Stimulated activated CD8-positive, alpha-beta memory T cell treated with anti-CD3 and anti-CD28 coated beads, Interleukin-4, amount 100 ng/mL, for 1 hour (primary cell): ENCODE measurements at places on chromosomes 11 and 22.

- DNase-seq: no peak
Measured at GRCh38 chr11:101401245-101401644, 182.6 kb downstream of the TRPC6 start.

DNA sequence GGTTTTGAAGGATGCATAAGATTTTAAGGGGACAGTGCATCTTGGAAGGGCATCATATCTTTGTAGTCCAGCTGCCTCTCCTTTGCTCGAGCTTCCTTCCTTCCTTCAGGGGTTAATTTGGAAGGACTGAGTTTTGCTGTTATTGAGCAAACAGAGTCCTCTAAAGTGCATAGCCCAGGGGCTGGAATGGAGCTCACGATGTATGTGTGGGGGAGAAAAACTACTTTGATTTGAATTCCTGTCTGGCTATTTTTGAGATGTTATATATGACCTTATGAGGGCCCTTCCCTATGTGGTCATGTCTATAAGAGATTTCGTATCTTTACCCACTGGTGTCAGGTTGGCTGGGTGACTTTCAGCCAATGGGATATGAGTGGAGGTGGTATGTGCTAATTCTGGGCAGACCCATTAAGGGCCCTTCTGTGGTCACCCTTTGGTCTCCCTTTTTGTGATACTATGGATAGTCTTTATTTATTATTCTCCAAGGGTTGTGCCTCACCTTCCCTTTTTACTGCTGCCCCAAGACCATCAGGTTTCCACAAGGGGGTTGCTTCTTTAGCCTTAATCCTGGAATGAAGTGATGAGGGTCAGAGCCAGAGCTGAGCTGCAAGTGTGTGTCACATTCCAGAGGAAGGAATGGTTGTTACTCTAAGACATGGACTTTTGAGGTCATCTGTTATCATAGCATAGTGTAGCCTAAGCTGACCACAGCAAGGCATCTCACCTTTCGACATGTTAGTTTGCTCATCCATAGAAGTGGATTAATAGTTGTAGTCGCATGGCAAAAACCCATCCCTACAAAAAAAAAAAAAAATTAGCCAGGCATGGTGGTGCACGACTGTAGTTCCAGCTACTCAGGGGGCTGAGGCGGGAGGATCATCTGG is 54.6 kb downstream of the LRRC74B start:
- DNase-seq: no peak

- DNase-seq: no peak
Measured at GRCh38 chr11:76152741-76153570, 53.3 kb downstream of the WNT11 start.

GRCh38 chr22:36180038-36180880 is 19.7 kb upstream of the APOL3 start:
- peak; percentile 84 for DNase-seq

DNA sequence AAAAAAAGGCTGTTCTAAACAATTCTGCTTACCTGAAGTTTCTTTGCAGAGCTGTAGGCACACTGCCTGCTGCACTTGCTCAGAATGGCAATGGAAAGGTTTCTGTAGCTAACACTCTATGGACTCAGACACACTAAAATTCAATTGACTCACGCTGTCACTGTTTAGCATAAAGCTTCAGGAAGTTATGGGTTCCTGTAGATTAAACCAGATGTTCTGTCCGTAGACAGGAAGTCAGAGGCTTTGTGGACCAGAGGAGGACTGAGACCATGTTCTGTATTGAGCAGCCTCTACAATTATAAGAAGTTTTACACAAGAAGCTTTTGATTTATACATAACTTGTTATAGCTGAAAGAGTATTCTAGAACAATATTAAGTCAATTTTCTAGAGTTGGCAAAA is 70.4 kb downstream of the GLYATL1 start:
- no peak for DNase-seq

- no peak for DNase-seq
Measured at GRCh38 chr11:106917973-106918372, 100.3 kb downstream of the GUCY1A2 start.

- no peak for DNase-seq
Measured at GRCh38 chr22:30204742-30205111, 41.8 kb downstream of the LIF start.

GRCh38 chr11:89065066-89065465 is 716 bp downstream of the GRM5 start:
- no peak for DNase-seq

GRCh38 chr11:68766786-68767185 is 15.5 kb upstream of the TESMIN start:
- DNase-seq: no peak

DNA sequence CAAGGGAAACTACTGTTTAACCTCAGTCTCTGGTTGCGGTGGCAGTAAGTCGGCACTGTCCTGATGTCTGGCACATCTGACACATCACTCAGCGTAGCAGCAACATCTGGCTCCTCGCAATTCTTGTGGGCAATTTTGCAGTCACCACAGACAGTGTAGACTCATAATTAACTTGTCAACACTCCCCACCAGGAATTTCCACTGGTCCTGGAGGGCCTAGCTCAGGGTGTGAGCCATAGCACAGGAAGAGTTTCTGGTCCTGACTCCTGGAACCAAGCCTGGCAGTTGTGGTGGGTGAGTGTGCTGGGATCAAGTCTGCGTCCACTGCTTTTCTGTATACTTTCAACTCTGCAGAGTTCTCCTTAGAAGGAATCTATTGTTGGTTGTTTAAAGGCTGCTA is 209.7 kb downstream of the SNX19 start:
- DNase-seq: no peak

- DNase-seq: no peak
Measured at GRCh38 chr11:353179-353873, 16.0 kb upstream of the B4GALNT4 start.

DNA sequence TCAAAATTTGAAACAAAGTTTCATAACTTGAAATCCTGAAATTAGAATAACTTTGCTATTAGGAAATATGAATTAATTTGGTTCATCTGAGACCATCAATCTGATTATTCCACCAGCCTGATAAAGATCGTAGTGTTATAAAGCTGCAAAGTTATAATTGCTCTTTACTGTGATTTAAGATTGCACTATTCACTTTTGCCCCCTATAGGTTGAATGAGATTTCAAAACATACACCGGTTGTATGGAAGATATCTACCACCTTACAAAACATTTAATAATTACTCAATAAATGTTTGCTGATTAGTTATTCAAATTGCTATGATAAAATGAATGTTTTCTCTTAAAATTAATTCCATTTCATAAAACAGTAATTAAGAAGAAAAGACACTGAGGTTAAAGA is 26.1 kb downstream of the APIP start:
- no peak for DNase-seq

GRCh38 chr11:134576721-134577171 is 164.7 kb upstream of the B3GAT1 start:
- no peak for DNase-seq

DNA sequence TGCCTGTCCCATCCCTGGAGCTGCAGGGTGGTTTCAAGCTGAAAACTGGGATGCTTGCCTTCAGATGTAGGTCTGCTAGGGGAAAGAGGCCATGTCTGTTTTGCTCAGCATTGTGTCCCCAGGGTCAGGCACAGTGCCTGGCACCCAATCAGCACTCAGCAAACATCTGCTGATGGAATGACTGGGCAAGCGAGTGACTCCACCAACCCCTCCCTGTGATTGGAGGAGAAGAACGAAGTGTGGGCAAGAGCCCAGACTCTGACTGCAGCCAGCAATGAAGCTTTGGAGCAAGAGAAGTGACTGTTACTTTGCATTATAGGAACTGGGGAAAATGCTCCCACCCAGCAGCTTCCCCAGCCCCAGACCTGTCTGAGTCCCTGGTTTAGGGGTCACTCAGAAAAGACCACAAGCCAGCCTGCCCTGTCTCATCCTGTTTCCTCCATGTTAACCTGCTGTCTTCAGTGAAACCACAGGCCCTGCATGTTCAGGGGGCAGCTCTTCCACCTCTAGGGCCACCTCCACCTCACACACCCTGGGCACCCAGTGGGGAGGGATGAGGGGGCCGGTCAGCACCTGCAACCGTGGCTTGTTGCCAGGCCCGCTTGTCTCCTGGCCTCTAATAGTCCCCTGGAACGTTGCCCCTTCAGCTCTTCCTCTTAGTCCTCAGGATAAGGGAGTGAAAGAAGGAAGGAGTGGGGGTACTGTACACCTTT is 147.4 kb downstream of the TRIM29 start:
- DNase-seq: no peak

GRCh38 chr22:46798366-46799350 is 36.2 kb downstream of the TBC1D22A start:
- DNase-seq: peak; percentile 44

- DNase-seq: no peak
Measured at GRCh38 chr11:130216221-130216550, 56.6 kb downstream of the ST14 start.

- DNase-seq: no peak
Measured at GRCh38 chr11:70169127-70169526, 34.0 kb upstream of the FADD start.

DNA sequence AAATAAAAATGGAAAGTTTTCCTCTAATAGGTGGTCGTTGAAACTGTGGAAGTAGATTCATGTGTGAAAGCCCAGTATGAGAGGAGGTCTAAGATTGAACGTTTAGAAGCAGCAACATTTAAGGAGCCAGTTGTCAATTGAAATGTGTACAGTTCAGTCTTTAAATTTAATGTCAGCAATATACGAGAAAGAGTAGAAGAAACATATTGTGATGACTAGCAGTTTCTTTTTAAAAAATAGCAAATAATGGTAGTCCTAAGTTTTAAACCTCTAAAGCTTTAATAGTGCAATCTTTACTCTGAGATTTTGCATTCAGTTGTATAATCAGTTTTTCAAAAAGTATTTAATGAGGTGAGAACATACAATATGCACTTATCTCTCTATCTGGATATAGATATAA is 44.9 kb downstream of the TMEM135 start:
- DNase-seq: no peak

- no peak for DNase-seq
Measured at GRCh38 chr11:103395612-103396011, 286.4 kb downstream of the DYNC2H1 start.

DNA sequence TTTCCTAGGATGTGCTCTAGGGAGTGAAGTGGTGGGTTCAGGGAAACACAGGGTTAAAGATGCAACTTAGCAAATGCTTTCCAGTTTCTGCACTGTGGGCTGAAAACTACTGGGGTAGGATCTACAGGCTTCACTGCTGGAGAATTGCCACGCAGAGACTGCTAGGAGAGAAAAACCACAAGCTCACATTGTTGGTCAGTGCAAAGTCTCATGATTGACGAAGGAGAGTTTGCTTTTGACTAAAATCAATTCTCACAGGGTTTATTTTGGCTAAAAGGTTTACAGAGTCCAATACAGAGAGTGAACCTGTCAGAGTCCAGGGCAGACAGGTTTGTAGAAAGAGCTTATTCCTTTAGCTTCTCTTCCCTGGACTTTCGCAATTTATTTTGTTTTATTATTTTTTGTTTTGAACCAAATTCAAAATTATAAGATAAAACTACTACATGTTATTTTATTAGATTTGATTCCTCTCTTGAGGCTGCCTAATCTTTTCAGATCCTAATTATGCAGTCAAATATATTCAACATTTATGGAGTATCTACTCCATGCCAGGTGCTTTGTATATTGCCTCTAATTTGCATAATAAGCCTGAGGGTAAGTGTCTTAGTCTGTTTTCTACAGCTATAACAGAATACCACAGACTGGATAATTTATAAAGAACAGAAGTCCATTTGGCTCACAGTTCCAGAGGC is 64.7 kb downstream of the MTNR1B start:
- DNase-seq: no peak

- DNase-seq: no peak
Measured at GRCh38 chr11:110376711-110377324, 52.9 kb upstream of the FDX1 start.

DNA sequence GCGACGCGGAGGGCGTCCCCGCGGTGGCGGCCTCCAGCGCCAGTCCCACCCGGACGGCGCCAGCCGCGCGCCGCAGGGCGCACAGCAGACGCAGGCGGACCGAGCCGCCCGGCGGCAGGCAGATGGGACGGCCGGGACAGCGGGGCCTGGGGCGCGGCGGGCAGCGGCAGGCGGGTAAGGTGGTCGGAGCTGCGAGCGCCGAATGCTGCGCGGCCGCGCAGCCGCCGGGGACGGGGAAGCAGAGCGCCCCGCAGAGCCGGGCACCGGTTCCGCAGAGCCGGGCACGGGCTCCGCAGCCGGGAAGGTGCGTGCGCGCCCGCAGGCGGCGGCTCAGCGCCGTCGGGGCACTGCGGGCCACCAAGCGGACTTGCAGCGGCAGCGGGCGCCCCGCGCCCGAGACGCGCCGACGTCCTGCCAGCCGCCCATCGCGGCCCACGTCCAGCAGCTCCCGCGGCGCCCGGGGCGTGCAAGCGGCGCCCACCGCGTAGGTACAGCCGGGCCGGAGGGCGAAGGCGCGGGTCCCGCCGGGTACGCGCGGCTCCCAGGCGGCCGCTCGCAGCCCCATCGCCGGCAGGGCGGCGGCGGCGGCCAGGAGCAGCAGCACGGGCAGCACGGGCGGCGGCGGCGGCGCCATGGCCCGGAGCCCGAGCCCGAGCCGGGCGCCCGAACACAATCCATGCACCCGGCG is 739 bp downstream of the CELSR1 start:
- no peak for DNase-seq

- DNase-seq: no peak
Measured at GRCh38 chr11:10490398-10491241, 35.6 kb downstream of the AMPD3 start.

DNA sequence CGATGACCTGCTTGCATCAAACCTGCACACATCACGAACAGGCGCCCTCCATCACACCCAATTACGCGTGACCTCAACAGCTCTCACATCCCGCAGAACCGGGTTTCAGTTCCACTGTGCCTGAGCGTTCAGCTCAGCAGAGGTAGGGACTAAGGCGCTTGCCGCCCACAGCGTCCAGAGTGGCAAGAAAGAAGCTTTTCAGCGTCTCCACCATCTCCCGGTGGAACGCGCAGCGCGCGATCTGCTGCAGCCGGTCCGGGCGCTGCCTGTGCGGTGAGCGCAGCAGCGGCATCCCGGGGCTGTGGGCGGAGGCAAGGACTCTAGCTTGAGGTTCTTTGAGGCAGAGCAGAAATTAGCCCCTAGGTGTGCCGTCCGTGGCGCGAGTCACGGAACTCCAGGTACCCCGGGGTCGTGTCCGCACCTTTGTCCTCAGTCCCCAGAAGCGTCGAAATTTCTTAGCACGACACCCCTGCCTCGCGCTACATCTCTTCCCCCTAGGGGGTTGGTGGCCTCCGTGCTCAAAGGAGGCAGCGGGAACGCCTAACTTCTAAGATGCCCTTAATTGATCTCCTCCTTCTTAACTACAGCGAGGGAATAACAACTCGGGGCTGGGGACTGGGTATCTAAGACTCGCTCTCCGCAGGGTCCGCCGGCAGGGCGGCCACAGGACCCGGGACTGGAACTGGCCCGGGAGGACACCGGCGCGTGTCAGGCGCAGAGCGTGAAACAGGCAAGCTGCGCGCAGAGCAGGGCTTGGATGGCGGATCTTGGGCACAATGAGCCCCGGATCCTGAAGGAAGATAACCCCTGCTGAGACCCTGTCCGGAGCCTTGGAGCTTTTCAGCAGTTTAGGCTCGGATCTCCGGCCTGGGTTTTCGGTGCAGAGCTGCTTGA is 1.7 kb upstream of the CALCA start:
- DNase-seq: no peak

- DNase-seq: no peak
Measured at GRCh38 chr11:117300283-117300663, 9.1 kb downstream of the BACE1-AS start.
